ENCODE measurements at places on chromosomes 12 and 14.

GRCh38 chr14:94164685-94165431 is 9.3 kb upstream of the PPP4R4 start:
- peak; percentile 29 for DNase-seq

- DNase-seq, result no peak
Measured at GRCh38 chr12:90741611-90742010, 213.4 kb downstream of the CCER1 start.

GRCh38 chr14:100256339-100256895 is 17.5 kb downstream of the YY1 start:
- DNase-seq, result no peak

- DNase-seq, result no peak
Measured at GRCh38 chr12:38157274-38157932, 159.2 kb upstream of the ALG10B start.

- no peak for DNase-seq
Measured at GRCh38 chr14:37124614-37125013, 47.8 kb downstream of the SLC25A21 start.

DNA sequence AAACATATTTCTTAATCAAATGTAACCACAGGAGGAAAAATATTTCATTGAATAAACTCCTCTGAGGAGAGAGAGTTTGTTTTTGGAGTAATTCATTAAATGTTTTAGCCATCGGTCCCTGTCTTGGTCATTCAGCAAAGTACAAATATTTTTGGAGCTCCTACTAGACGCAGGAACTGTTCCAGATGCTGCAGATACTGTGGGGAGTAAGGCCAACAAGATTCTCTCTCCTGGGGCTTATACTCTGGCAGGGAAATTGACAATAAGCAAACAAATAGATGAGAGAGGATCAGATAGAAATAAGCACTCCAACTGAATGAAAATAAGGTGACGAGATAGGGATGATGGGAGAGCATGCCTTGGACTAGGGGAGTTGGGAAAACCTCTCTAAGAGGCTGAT is 264.1 kb downstream of the TTC8 start:
- DNase-seq, result no peak

- no peak for DNase-seq
Measured at GRCh38 chr12:117149431-117149830, 40.8 kb downstream of the FBXO21 start.

- no peak for DNase-seq
Measured at GRCh38 chr14:99937475-99938244, 127.6 kb upstream of the EVL start.

- DNase-seq, result no peak
Measured at GRCh38 chr12:110304061-110304551, 23.1 kb downstream of the ATP2A2 start.

GRCh38 chr12:125902991-125903390 is 837.8 kb downstream of the AACS start:
- DNase-seq, result no peak

DNA sequence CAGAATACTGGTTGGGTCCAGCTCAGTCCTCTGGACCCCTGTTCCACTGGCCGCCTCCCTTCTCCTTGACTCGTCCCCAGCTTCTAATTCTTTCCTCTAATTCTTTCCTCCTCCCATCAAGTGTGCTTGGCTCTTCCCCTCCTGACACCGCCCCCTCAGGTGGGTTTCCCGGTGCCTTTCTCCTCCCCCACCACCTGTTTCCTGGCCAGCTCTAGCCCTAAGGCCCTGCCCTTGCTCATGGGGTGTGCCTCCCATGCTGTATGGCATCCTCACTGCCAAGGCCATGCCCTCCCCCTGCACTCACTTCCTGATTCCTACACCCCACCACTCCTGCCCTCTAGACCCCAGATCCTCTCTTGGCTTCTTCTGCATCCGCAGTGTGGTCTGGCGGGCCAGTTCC is 12.1 kb upstream of the EML1 start:
- no peak for DNase-seq

- no peak for DNase-seq
Measured at GRCh38 chr12:124338448-124338847, 43.6 kb downstream of the RFLNA start.

- DNase-seq, result no peak
Measured at GRCh38 chr12:67940780-67941243, 48.4 kb upstream of the IFNG-AS1 start.

- no peak for DNase-seq
Measured at GRCh38 chr12:97093187-97093683, 186.2 kb downstream of the NEDD1 start.

DNA sequence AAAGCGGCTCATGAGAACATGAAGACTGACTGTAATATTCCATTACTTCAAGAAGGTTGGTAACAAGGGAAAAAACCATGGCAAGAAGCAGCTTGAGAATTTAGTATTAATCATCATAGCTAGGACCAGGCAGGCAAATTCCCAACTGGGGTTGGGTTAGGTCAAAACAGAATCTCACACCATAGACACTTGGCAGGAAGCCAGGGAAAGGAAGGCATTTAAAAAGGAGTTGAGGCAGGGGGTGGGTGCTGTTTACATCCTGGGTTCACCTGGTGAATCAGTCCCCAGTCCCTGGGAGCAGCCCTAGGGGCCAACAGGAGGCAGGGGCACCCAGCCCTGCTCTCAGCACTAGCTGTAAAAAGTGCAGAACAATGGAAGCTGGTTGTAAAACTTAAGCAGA is 108.6 kb downstream of the EGLN3 start:
- no peak for DNase-seq

DNA sequence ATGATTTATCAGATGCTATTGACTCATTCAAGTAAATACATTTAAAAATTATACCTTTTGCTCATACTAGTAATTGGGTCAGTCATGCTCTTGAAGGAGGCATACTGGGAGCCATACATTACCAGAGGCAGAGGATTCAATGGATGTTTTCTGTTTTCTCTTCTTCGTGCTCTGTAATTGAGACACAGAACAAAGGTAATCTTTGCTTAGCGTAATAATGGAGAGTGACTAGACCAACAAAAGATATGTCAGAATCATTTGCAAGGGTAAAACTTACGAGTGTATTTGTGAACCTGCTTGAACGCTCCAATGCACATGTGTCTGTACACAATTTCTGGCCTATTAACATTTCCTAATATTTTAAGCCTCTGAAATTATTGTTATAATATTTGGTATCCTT is 296.4 kb downstream of the FOXG1 start:
- no peak for DNase-seq

DNA sequence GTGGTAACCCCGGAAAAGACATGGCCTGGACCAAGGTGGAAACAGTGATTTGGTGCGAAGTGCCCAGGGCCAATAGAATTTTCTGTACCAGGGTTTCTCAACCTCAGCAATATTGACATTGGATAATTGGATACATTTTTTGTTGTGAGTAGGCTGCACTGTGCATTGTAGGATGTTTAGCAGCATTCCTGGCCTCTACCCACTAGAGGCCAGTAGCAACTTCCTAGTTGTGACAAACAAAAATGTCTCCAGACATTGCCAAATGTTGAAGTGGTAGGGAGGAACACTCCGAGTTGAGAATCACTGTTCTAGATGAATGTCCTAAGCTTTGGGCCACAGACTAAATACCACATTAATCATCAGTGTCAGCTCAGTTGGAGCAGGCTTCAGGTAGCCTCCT is 6.2 kb upstream of the CGRRF1 start:
- DNase-seq, result no peak

DNA sequence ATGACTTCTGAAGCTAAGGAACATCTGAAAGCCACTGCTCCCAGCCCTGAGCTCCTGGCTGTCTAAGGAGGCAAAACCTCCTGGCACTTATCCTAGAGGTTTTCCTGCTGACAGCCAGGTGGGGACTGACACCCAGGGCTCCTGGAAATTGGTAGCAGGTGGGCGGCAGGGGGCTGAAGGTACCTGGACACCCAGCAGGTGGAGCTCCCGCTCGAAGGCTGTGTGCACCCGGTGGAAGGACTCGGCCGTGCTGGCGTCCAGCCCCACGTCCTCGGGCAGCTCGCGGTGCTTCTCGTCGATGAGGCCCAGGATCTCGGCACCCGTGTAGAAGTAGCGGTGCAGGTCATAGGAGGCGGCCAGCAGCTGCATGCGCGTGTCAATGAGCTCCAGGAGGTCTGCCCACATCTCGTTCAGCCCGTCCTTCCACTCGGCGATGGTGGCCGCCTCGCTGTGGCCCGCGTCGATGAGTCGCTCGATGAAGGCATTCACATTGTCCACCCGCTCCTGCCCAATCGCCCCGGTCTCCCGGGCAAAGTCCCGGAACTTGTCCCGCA is 68.2 kb downstream of the PLEKHG3 start:
- DNase-seq, result no peak

GRCh38 chr12:9615420-9616136 is 7.9 kb upstream of the KLRB1 start:
- DNase-seq, result no peak

DNA sequence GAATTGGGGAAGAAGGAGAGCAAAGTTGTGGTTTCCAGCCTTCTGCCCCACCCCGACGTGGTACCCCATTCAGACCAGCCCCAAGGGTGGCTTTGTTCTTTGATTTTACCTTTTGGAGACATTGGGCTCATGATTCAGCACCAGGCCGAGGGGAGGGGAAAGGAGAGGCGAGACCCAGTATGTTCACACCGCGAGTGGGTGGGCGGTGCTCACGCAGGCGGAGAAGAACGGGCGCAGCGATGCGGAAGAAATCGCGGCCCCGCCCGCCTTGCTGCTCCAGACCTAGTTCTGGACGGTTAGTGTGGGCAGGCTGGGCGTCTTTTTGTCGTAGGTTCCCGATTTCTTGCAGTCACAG is 963 bp downstream of the ATL1 start:
- DNase-seq, result peak; percentile 61

DNA sequence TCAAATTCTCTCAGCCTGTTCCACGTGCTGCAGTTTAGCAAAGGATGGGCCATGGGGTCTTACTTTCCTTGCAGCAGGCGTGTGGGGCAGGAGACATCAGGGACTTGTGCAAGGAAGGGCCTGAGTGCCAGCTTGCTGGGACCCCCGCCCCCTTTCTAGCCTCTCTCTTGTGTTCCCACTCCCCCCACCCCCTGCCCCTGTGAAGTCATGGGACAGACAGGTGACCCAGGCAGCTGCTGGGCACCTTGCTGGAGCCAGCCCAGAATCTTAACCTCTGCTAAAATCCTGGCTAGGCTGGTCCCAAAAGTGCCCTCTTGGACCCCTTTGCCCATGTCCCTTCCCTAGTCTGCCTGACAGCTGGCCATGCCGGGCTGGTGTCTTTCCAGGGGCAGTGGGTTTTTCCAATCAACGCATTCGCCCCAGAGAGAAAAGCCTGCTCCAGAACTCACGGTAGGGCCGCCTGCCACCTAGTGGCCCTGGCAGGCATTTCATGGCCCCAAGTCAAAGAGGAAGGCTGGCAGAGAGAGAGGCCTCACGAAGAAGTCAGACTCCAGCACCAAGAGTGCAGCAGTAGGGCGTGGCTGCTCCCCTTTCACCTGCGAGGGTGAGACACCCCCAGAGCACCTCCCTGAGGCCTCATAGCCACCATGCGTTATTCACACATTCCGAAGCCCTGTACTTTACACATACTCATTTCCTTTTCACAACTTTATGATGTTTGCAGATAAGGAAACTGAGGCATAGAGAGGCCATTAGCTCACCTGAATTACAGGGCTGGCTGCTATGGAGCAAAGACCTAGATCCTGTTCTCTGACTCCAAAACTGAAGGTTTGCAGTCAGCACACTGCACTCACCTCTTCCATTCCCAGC is 67.4 kb downstream of the LGMN start:
- peak; percentile 77 for DNase-seq
